ENCODE measurements at places on chromosomes 5 and 9.

DNA sequence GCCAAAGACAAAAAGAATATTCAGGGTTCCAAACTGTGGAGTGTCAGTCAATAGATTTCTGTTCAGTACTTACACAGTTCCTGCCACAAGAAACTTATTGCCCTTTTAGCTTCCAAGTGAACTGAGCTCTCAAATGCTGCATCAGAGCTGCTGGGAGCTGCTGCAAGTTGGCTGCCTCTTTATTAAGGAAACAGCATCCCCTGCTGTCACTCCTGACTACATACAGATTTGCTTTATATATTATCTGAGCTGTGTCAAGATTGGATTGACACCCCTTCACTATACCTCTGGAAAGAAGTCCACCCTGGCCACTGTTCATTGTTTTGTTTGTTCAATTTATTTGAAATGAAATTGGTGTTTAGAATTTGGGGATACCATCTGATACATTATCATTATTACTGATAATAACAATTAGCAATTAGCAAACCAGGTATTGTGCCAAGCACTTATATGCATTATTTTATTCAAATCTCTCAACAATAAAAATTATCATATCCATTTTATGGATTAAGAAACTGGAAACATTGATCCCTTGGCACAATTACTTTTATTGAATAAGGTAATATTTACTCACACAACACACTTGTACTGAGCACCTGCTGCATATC lies 16.4 kb upstream of the C5orf58 start:
- no peak for DNase-seq

DNA sequence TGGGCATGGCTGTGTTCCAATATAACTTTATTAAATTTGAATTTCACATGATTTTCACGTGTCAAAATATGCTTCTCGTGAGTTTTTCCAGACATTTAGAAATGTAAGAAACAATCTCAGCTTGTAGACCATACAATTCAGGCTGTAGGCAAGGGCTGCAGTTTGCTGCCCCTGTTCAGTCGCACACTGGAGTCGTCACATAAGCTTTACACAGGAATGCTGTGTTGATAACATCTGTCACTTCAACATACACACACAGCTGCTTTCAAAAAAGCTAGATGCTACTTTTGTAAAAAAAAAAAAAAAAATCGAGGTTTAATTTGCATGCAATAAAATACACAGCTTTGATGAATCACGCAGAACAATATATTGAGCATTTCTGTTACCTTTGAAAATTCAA lies 77.9 kb downstream of the MYO10 start:
- no peak for DNase-seq

DNA sequence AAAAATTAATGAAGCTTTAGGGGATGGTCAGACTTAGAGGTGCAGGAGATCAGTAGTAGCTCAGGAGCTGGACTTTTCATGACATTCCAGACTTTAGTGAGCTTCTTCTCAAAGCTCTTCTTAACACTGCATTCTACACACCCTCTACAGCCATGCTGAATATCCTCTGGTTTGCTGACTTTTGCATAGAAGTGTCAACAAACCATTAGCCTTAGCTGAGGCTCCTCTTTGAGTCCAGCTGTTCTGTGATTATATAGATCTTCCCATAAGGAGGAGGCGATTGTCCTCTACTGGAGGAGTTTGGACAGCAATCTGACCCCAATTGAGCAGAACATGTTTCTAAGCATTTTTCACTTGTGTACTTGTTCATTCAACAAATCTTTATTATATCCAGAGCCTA lies 75.0 kb upstream of the RUSC2 start:
- no peak for DNase-seq

DNA sequence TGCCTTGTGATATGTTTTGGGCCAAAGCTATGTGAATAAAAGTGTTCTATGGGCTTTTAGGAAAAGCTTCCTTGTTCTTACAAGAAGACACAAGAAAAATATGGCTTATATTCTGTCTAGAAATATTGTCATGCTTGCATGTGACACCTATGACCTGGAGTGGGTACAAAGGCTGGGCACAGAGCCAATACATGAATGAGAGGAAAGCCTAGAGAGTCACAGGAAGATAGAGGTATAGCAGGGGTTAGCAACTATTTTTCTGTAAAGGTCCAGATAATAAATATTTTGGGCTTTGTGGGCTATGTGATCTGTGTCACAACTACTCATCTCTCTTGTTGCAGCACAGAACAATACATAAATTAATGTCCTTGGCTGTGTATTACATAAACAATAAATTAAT lies 196.6 kb upstream of the CD180 start:
- DNase-seq = no peak

DNA sequence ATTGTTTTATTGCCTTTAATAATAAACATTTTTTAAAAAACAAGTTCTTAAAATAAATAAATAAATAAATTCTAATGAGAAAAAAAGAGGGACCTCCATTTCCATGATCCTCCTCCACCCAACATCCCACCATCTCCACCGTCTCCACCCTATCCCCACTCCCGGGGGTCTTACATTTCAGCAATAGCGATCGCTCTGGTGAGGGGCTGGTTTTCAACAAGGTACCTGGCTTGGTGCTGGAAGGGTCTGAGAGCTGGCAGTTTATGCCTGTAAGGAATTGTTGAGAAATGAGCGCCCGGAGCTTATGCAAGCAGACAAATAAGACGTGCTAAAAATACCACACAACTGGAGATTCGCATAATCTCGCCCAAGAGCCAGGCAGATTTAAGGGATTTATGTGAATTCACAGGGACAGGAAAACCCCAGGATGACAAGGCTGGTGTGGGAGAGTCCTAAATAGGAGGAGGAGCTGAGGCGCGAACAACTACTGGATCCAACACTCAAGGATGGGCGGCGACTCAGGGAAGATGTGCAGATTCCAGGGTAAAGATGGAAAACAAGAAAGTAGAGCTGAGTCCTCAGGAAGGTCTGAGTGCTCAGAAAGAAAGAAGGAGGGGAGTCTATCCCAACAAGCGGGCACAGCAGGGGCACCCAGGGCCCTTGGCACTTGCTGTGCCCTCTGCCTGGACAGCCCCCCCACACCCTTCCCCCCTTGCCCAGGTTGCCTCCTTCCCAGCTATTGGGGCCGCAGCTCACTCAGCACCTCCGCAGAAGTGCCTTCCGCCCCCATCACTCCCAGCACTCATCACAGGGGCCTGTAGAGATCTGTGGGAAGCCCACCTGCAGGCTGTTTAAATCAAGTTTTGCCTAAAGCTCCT lies 27.0 kb downstream of the TRIM14 start:
- DNase-seq = no peak

DNA sequence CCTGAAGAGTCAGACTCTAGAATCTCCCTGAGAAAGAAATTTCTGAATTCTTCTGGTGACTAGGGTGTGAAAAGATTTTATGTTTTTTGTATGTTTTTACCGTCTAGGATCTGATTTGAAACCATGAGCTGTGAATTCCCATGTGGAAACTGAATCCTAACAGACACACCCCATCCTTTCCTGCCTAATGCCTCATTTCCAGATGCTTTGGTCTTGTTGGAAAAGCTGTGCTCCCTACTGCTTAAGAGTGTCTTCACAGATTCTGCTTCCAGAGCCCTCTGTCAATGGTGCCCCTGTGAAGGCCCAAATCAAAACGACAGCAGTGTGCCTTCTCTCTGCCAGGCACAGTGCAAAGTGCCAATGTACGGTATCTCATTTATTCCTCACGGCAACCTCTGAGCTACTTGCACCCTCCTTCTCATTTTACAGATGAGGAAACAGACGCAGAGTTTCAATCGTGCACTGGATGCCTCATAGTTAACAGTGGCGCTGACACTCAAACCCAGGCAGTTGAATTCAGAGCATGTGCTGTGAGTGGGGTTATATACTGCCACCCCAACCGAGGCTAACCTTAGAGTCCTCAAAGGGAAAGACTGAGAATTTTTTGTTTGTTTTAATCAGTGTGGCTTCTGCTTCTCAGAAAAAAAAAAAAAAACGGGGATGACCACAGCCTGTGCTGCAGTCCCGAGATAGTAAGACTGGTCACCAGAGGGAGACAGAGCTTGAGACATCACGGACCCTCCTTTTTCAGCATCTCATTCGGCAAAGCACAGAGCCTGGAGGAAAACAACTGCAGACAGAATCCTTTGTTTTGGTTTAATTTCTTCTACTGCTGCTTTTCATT lies 188.4 kb downstream of the SNCAIP start:
- no peak for DNase-seq

DNA sequence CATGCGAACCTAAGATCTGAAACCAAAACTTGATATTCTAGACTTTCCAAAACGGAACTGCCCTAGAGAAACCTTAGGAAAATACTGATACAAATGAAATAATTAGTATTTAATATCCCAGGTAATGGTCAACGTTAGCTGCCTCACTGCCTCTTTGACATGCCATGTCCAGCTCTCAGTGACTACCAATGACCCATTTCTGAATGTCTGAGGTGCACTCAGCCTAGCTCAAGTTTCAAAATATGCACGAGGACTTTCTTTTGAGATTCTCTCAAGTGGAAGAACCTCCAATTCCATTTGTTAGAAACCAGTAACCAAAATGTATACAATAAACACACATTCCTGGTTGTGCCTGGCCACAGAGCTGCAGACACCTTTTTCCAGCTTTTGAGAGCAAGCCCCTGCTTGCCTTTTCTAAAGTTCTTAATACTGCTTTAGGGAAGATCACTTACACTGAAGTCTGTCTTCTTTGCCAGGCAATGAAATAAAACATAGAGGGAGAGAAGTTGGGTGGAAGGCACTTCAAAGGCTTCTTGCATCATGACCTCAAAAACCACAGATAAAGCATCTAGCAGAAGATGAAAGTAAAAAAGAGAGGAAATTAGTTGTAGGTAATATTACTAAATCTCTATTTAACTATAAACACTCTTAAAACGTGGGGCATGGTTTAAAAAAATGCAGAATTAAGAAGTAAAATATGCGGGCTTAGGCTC lies 87.9 kb downstream of the MRPS27 start:
- no peak for DNase-seq

DNA sequence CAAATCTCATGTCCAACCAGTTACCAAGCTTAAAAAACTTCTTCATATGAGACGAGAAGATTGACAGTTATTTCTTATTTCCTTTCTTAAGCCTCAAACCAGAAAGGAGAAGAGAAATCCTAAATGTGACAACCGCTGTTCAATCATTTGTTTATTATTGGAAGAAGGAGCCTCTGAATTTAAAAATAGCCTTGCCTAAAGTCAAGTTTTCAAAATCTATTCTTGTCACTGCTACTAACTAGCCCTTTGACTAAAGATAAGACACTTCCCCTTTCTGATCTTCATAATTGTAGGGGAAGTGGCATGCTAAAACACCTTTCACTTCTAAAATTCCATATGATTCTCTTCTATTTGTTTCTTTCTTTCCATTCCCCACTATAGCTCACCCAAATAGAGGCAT lies 106.2 kb upstream of the EMB start:
- no peak for DNase-seq

GRCh38 chr5:127515693-127516440 lies 1.6 kb upstream of the PRRC1 start:
- no peak for DNase-seq

GRCh38 chr9:69308206-69308931 lies 16.6 kb upstream of the ENTREP1 start:
- no peak for DNase-seq

GRCh38 chr9:136201609-136202453 lies 3.1 kb downstream of the LHX3 start:
- DNase-seq = no peak

DNA sequence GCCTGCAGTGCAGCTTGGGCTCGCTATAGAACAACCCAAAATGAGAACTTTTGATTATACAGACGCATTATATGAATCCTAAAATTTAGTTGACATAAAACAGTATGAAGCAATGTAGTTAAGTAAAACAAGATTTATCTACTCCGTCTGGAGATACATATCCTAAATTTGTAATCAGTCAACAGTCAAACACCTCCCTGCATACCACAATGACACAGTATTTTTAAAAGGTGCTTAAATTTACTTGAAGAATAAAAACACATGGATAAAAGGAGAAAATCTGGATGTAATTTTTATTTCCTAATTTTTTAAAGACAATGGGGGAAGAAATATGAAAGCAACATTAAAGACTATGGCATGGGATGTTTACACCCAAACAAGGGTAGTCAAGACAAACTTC lies 70.8 kb downstream of the PTBP3 start:
- DNase-seq = no peak

DNA sequence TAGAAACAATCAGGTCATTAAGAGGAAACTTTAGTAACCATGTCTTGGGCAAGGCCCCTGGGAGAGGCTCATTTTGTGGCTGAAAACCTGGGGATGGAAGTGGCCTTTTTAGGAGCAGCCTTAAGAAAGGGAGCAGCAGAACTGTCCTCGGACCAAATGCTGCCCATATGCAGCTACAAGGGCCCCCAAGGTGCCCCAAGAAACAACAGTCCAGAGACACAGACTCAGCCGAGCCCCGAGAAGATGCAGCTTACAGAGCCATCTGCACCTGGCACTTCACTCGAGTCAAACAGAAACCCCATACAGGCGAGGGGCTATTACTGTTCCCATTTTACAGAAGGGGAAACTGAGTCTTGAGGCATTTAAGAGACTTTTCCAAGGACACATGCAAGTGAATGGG lies 58.0 kb downstream of the COL23A1 start:
- DNase-seq = no peak

DNA sequence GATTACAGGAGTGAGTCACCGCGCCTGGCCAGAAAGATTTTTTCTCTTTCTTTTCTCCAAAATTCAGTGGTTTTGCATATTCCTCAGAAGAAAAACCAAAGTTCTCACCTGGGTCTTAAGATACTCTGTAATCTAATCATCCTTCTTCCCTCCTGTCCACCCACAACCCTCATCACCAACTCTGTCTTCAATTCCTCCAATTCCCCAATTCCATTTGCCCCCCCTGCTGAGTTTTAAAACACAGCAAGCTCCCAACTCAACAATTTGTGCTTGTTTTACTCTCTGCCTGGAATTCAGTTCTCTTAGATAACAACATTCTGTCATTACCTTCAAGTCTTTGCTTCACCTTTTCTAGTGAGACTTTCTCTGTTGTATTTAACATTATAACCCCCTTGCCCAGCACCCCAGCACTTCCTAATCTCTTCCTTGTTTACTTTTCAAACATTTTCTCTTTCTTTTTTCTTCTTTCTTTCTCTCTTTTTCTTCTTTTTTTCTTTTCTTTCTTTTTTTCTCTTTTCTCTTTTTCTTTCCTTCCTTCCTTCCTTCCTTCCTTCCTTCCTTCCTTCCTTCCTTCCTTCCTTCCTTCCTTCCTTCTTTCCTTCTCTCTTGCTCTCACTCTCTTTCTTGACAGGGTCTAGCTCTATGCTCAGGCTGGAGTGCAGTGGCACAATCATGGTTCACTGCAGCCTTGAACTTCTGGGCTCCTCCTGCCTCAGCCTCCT lies 7.8 kb downstream of the TEX48 start:
- no peak for DNase-seq

DNA sequence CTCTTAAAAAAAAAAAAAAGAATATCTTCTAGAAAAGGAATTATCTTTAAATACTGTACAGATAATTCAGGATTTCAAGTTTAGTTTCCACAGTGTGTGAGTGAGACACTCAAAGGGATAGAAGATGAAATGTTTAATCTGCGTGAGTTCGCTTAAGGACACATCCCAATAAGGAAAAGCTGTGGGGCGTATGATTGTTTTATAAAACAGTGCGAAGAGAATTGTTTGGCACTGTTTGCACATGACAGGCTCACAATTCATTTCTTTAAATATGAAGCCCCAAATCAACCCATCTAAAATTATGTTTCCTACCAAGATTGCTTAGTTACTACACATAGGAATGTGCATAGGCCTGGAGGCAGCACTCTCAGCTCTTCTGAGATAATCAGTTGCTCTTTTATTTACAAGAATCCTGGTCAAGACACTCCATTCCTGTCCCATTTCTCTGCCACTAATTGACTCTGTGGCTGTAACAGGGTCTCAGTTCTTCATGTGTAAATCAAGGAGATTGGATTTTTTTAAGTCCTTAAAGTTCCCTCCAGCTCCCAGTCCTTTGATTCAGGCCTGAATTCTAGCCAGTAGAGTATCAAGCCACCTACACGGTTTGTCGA lies 60.1 kb downstream of the BHMT start:
- no peak for DNase-seq

Data from stimulated activated CD8-positive, alpha-beta memory T cell treated with anti-CD3 and anti-CD28 coated beads, Interleukin-7, amount 100 ng/mL, for 1 hour (primary cell).